ENCODE measurements at places on chromosomes 2 and 18. TPM values are rescaled to one million over a fixed set of nuclear protein-coding genes. Genes with fewer than 3 reads are reported as not detected.

GRCh38 chr2:147500229-147500628 lies 344.6 kb upstream of the ACVR2A start:
- no peak for DNase-seq

- no peak for DNase-seq
Observed at GRCh38 chr2:166157578-166157977, 29.8 kb upstream of the SCN1A start.

- DNase-seq, result no peak
Observed at GRCh38 chr2:106798826-106799552, 87.0 kb downstream of the ST6GAL2 start.

- no peak for DNase-seq
Observed at GRCh38 chr2:173290046-173290445, 64.6 kb upstream of the CDCA7 start.

GRCh38 chr18:56248610-56249235 lies 389.7 kb downstream of the TXNL1 start:
- DNase-seq, result no peak

- DNase-seq, result no peak
Observed at GRCh38 chr2:98480598-98480997, 35.9 kb downstream of the INPP4A start.

GRCh38 chr2:122764014-122764413 lies 1008.6 kb downstream of the TSN start:
- DNase-seq, result no peak

DNA sequence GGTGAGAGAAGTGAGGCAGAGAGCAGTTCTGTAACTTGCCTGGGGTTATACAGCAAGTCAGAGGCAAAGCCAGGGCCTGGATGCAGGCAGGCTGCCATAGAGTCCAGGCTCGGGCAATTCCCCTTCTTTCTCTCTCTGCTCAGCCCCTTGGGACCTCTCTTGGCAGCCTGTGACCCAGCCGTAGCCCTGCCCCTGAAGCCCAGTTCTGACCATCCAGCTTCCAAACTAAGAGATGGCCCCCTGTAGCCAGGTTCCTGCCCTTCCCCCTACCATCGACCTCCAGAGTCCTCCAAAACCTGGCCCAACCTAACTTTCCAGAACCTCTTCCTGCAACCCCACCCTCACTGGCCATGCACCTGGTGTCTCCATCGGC lies 201.2 kb downstream of the CTIF start:
- peak; percentile 61 for DNase-seq

- DNase-seq, result no peak
Observed at GRCh38 chr2:127913808-127914457, 28.2 kb upstream of the AMMECR1L start.

CFC1 gene
- total RNA-seq, result not detected

UGT1A5 gene
- not detected for total RNA-seq

SAG gene
- total RNA-seq, result not detected

ABCB11 gene
- 0.25 TPM for total RNA-seq

Measured in left ventricle myocardium superior (tissue), 1 donor.